ENCODE measurements at places on chromosomes 4 and X. TPM values are rescaled to one million over a fixed set of nuclear protein-coding genes. Genes with fewer than 3 reads are reported as not detected.

Gene TMPRSS11D
- not detected for total RNA-seq

DNA sequence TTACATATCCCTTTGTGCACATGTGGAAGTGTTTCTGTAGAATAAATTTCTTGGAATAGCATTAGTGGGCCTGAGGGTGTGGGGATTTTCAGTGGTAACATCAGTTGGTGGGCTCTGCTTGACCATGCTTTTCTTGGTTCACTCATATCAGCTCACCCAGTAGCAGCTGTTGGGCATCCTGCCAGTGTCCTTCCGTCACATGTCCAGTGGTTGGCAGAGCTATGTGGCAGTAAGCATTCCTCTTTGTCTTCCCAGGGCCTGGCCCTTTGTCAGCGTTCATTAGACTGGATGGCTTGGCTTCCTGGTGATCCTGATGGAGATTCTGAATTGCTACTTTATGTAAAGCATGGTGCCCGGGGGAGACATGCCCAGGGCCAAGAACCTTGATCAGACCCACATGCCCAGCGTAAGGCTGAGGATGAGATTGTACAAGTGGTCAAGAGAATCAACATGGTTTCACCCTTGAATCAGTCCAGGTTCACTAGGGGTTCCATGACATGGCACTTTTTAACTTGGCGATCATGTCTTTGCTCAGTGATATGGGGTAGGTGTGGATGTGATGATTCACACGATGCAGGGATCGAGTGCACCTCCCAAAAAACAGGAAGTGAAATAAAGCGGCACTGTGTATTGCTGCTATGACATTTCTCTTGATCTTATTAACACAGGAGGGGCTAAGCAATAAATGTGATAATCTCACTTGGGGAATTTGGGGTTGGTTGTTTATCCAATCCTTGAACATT lies 72.1 kb upstream of the IGFBP7 start:
- DNase-seq: no peak

DNA sequence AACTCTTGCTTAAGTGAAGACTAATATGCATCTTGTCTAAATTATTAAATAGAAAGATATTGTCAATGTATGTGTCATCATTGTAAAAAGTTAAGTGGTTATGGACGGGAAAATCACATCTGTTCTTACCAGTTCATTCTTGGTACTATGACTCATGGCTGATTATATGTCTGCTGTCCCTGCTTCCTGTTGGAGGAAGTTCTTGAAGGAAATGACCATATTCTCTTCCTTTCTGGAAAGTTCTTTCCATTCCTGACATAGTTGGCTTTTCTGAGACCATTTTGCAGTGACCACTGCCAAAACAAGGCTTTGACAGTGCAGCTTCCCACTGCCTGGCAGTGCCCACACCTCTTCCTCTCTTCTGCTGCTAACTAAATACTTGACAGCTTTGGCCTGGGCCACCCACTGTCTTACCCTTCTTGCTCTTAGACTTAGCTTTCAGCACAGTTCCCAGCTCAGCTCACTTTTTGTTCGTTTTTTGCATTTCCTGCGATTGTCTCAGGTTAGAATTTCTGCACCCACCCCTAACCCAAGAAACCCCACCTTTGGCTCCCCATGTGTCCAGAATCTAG lies 13.2 kb upstream of the CLDN24 start:
- DNase-seq: no peak

Gene MANBA
- 16.3 TPM for total RNA-seq

- DNase-seq: no peak
Observed at GRCh38 chr4:7198440-7199128, 6.2 kb downstream of the SORCS2 start.

- DNase-seq: no peak
Observed at GRCh38 chr4:100288811-100289529, 98.7 kb upstream of the DDIT4L start.

Measured in colonic mucosa (tissue), 4 donors.